ENCODE measurements at places on chromosomes 2 and 18. TPM values are rescaled to one million over a fixed set of nuclear protein-coding genes. Genes with fewer than 3 reads are reported as not detected.

CRYGD gene
- total RNA-seq = not detected

GPR75 gene
- total RNA-seq = 1.7 TPM

TMEM163 gene
- total RNA-seq = 2.3 TPM

MEP1B gene
- 0.13 TPM for total RNA-seq

PLB1 gene
- 1.1 TPM for total RNA-seq

GRCh38 chr2:88845772-88846661 is 154.5 kb downstream of the RPIA start:
- H3K4me1 ChIP-seq = no peaks in the 10 kb centered on the region
- no peak overlapping the region for H3K27ac ChIP-seq
- H3K4me3 ChIP-seq = no peak overlapping the region
- H3K36me3 ChIP-seq = no peaks in the 10 kb centered on the region

DNA sequence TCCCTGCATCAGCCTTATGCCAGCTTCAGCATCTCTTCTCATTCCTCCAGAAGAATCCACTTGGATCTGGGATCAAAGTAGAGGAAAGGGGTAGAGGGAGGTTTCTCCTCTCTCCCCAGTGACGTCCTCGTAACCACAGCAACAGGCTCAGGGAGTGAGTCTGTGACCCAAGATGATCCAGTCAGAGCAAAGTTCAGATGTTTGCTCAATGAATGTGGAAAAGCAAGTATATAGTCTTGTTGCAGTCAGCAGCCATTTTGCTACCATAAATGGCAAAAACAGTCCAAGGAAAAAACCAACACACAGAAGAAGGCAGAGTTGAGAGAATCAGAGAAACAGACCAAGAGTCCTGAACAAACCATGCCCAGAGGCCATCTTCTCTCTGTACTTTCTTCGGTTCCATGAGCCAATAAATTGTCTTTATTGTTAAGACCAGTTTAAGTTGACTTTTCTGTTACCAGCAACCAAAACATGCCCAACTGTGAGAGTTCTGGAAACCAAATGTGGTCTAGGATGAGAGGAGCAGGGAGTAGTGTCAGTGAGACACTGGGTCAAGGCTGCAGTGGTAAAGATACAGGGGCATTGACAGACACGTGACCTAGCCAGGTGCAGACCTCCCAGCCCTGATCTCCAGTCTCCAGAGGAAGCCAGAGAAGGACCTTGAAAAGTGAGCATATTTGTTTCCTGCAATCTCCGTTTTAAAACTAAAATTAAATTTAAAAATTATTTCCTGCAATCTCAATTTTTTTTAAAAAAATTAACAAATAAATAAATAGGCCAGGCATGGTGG is 3.2 kb upstream of the CXCR1 start:
- no peak overlapping the region for H3K4me3 ChIP-seq
- H3K27me3 ChIP-seq = peaks cover 25% of the 10 kb centered on the region
- H3K27ac ChIP-seq = no peak overlapping the region
- H3K4me1 ChIP-seq = peaks cover 36% of the 10 kb centered on the region

- peaks cover 43% of the 10 kb centered on the region for H3K4me1 ChIP-seq
- no peak overlapping the region for H3K4me3 ChIP-seq
- no peak overlapping the region for H3K27ac ChIP-seq
- peaks cover 9% of the 10 kb centered on the region for H3K27me3 ChIP-seq
Observed at GRCh38 chr2:8324164-8324856, 357.5 kb upstream of the ID2 start.

- H3K27me3 ChIP-seq = peaks cover 6% of the 10 kb centered on the region
- H3K27ac ChIP-seq = peak overlapping the region; percentile 58
- H3K4me3 ChIP-seq = no peak overlapping the region
- H3K36me3 ChIP-seq = peaks cover 17% of the 10 kb centered on the region
- peak; percentile 46 for DNase-seq
Observed at GRCh38 chr2:102253140-102253752, 58.1 kb upstream of the IL1RL1 start.

DNA sequence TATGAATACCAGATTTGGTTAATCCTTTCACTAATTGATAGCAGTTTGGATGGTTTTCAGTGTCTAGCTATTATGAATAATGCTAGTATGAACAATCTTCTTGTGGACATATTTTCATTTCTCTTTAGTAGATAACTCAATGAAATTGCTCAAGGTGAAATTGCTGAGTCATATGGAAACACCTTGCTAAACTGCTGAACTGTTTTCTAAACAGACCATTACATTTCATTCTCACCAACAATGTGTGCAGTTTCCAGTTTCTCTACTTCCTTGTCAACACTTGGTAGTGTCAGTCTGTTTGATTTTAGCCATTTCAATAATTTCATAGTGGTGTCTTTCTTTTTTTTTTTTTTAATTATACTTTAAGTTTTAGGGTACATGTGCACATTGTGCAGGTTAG is 250.0 kb downstream of the HRH4 start:
- H3K27me3 ChIP-seq = no peaks in the 10 kb centered on the region
- H3K4me3 ChIP-seq = no peak overlapping the region
- H3K27ac ChIP-seq = no peak overlapping the region
- H3K36me3 ChIP-seq = no peaks in the 10 kb centered on the region
- DNase-seq = no peak

- H3K27ac ChIP-seq = peak within 1 kb of the TSS; percentile 80
- peaks cover 26% of the 10 kb centered on the region for H3K4me1 ChIP-seq
- H3K27me3 ChIP-seq = peaks cover 14% of the 10 kb centered on the region
- H3K36me3 ChIP-seq = no peaks in the 10 kb centered on the region
Observed at GRCh38 chr2:11155381-11156035, at the start of gene SLC66A3. SLC66A3 (plus strand) TSS chr2:11155467; CDS start chr2:11155547, 80 bp downstream.

DNA sequence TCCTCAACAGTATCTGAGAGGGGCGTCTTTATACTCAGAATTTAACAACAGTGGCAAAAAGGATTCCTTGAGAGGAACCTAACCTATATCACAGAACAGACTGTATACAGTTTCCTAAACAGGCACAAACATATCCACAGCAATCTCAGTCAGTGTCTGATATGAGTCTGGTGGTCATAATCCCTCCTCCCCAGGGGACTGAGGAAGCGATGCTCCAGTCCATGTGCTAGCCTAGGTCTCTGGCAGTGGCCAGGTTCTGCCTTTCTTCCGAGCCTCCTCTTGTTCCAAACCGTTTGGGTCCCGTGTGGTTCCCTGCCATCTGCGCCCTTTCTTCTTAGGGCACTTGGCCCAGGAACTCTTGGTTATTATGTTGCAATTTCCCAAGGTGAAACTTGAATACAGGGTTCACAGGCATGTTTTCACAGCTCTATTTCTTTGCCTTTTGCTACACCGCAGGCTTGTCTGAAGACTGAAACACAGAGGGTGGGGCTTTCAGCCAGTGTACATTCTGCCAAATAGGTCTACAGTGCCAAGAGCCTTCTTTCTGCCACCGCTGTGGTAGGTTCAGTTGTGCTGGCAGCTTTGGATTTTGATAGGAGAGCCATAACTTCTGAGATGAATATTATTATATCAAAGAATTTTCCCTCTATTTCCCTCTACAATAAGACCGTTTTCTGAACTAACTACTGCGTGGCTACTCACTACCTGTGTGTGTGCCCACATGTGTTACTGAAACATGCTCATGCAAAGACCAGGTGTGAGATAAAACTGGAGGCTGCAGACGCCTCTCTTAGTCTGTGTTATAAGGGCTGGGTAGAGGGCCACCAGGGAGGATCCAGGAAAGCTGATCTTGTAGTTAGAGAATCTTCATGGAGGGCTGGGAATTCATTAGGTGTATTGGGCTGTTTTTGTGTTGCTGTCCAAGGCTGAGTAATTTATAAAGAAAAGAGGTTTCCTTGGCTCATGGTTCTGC is 75.0 kb upstream of the HAAO start:
- no peaks in the 10 kb centered on the region for H3K27me3 ChIP-seq
- H3K4me1 ChIP-seq = no peaks in the 10 kb centered on the region
- no peak for DNase-seq
- H3K36me3 ChIP-seq = peaks cover 6% of the 10 kb centered on the region
- no peak overlapping the region for H3K27ac ChIP-seq

GRCh38 chr2:138853296-138853695 is 73.1 kb upstream of the NXPH2 start:
- H3K36me3 ChIP-seq = no peaks in the 10 kb centered on the region
- H3K27ac ChIP-seq = no peak overlapping the region
- DNase-seq = no peak
- no peaks in the 10 kb centered on the region for H3K4me1 ChIP-seq
- no peaks in the 10 kb centered on the region for H3K27me3 ChIP-seq
- no peak overlapping the region for H3K4me3 ChIP-seq

DNA sequence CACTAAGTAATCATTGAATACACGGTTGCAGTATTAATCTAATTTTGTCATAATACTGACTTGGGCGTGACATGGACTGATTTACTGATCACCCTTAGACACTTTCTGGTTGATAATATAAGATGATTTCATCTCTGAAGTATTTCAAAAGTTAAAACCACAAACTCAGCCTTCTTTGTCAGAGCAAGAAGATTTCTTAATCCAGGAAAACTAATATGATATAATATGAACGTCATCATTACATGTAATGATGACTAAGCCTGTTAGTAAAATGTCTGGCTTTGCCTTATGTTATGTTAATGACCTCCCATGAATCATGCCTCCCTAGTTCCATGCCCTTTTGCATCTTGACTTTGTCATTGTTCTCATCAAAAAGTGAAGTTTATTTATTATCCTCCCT is 1325.0 kb upstream of the CDH2 start:
- H3K27ac ChIP-seq = no peak overlapping the region
- H3K4me3 ChIP-seq = no peak overlapping the region
- no peaks in the 10 kb centered on the region for H3K27me3 ChIP-seq
- no peaks in the 10 kb centered on the region for H3K36me3 ChIP-seq

GRCh38 chr18:68387246-68387645 is 327.7 kb downstream of the TMX3 start:
- no peaks in the 10 kb centered on the region for H3K4me1 ChIP-seq
- H3K27me3 ChIP-seq = no peaks in the 10 kb centered on the region
- DNase-seq = no peak
- H3K27ac ChIP-seq = no peak overlapping the region
- H3K4me3 ChIP-seq = no peak overlapping the region

DNA sequence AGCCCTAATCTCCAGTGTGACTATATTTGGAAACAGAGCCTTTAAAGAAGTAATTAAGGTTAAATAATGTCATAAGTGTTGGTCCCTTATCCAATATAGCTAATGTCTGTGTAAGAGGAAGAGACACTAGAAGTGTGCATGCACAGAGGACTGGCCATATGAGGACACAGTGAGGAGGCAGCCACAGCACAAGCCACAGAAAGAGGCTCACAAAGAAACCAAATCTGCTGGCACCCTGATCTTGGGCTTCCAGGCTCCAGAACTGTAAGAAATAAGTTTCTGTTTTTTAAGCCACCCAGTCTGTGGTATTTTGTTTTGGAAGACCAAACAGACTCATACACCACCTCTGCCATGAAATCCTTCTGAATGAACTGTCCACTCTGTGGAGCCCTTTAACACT is 186.4 kb upstream of the SLC39A10 start:
- no peak overlapping the region for H3K4me3 ChIP-seq
- H3K27ac ChIP-seq = no peak overlapping the region
- no peak for DNase-seq
- peaks cover 6% of the 10 kb centered on the region for H3K4me1 ChIP-seq
- H3K27me3 ChIP-seq = no peaks in the 10 kb centered on the region
- peaks cover 19% of the 10 kb centered on the region for H3K36me3 ChIP-seq

GRCh38 chr2:37665604-37666362 is 5.7 kb downstream of the CDC42EP3 start:
- no peak for DNase-seq
- peaks cover 63% of the 10 kb centered on the region for H3K4me1 ChIP-seq
- H3K36me3 ChIP-seq = peaks cover 79% of the 10 kb centered on the region

Measured in activated CD4-positive, alpha-beta memory T cell treated with anti-CD3 and anti-CD28 coated beads, Interleukin-2, amount 10 ng/mL, durations not matched to agents 7 days and 5 days (primary cell).